ENCODE measurements at places on chromosomes 7 and 10. TPM values are rescaled to one million over a fixed set of nuclear protein-coding genes. Genes with fewer than 3 reads are reported as not detected.

Gene TRIM50
- not detected for total RNA-seq

Gene TCAF2
- total RNA-seq: 0.54 TPM

Gene RAPGEF5
- total RNA-seq: 22.4 TPM

Gene CLDN3
- not detected for total RNA-seq

Gene ANLN
- total RNA-seq: 0.57 TPM

Gene NPY4R2
- not detected for total RNA-seq

Gene PSMA2
- total RNA-seq: 64.8 TPM

Gene LBX1
- total RNA-seq: 0.13 TPM
